Myometrial cell (primary cell): ENCODE measurements at places on chromosomes 16 and 17. TPM values are rescaled to one million over a fixed set of nuclear protein-coding genes. Genes with fewer than 3 reads are reported as not detected.

CLEC3A gene
- not detected in 2 replicates for total RNA-seq

KRTAP4-4 gene
- total RNA-seq = not detected in 2 replicates

AATK gene
- not detected in 2 replicates for total RNA-seq

PPM1D gene
- 7.1 and 8.9 TPM in 2 replicates for total RNA-seq

VAT1L gene
- total RNA-seq = 20.8 and 22.0 TPM in 2 replicates

LGALS9C gene
- not detected in 2 replicates for total RNA-seq

SOCS7 gene
- total RNA-seq = 8.1 and 10.3 TPM in 2 replicates

SSTR5 gene
- not detected in 2 replicates for total RNA-seq

CDC6 gene
- total RNA-seq = 13.8 and 16.1 TPM in 2 replicates

TNFRSF17 gene
- not detected in 2 replicates for total RNA-seq

CPHXL gene
- total RNA-seq = not detected in 2 replicates

USH1G gene
- not detected in 2 replicates for total RNA-seq

DNASE1L2 gene
- 0.18 and 5.5 TPM in 2 replicates for total RNA-seq

TMEM238L gene
- total RNA-seq = not detected in 2 replicates

NPIPB6 gene
- total RNA-seq = 0.71 TPM in 1 of 2 replicates, not detected in the other

ST6GALNAC2 gene
- total RNA-seq = 1.7 and 4.6 TPM in 2 replicates

ANKRD40CL gene
- total RNA-seq = not detected in 2 replicates

SALL1 gene
- total RNA-seq = 2.5 and 2.9 TPM in 2 replicates

NPIPB12 gene
- total RNA-seq = 5.5 and 7.2 TPM in 2 replicates

KRT27 gene
- total RNA-seq = not detected in 2 replicates

TAT gene
- total RNA-seq = not detected in 2 replicates

TEX19 gene
- total RNA-seq = 2.0 TPM in 1 of 2 replicates, not detected in the other

NTN3 gene
- 0.35 TPM in 1 of 2 replicates, not detected in the other for total RNA-seq

CTRL gene
- 0.53 and 0.58 TPM in 2 replicates for total RNA-seq

C17orf100 gene
- 0.71 and 0.86 TPM in 2 replicates for total RNA-seq

SRSF1 gene
- total RNA-seq = 161 and 194 TPM in 2 replicates

CDH5 gene
- 0.35 TPM in 1 of 2 replicates, not detected in the other for total RNA-seq

KCTD2 gene
- 19.7 and 20.8 TPM in 2 replicates for total RNA-seq

PRMT7 gene
- total RNA-seq = 79.0 and 87.9 TPM in 2 replicates

GAS2L2 gene
- total RNA-seq = not detected in 2 replicates

DOC2A gene
- 0.53 TPM in 1 of 2 replicates, not detected in the other for total RNA-seq

KRT13 gene
- total RNA-seq = 0.35 TPM in 1 of 2 replicates, not detected in the other

TSPOAP1 gene
- total RNA-seq = 0.18 and 0.58 TPM in 2 replicates

KCNH4 gene
- not detected in 2 replicates for total RNA-seq

COIL gene
- 8.6 and 9.4 TPM in 2 replicates for total RNA-seq

ABI3 gene
- total RNA-seq = not detected in 2 replicates

PRDM7 gene
- not detected in 2 replicates for total RNA-seq
